ENCODE measurements at places on chromosomes 12 and 14.
A peak's percentile ranks its signal among the peaks of the same experiment; 100 is the strongest.

- no peak for DNase-seq
Measured at GRCh38 chr14:26427097-26427496, 170.7 kb downstream of the NOVA1 start.

- DNase-seq = no peak
Measured at GRCh38 chr14:21032326-21033132, 2.1 kb downstream of the RNASE13 start.

DNA sequence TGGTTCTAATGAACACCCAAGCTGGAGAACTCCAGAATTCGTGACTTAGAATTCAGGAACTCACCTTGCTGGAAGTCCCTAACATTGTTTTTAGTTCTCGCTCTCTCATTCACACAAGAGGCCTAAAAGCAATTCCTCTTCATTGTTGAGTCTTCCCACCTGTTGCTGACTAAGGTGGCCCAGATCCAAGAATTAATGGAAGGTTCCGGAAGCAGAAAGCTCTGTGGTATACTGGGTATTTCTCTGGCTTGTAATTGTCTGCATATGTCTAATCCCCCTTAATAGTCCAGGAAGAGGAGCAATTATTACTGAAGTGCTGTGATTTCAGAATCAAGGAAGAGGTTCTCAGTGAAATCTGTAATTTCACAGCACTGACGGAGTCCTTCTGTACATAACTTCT, 31.4 kb downstream of the TMEM233 start:
- no peak for DNase-seq

DNA sequence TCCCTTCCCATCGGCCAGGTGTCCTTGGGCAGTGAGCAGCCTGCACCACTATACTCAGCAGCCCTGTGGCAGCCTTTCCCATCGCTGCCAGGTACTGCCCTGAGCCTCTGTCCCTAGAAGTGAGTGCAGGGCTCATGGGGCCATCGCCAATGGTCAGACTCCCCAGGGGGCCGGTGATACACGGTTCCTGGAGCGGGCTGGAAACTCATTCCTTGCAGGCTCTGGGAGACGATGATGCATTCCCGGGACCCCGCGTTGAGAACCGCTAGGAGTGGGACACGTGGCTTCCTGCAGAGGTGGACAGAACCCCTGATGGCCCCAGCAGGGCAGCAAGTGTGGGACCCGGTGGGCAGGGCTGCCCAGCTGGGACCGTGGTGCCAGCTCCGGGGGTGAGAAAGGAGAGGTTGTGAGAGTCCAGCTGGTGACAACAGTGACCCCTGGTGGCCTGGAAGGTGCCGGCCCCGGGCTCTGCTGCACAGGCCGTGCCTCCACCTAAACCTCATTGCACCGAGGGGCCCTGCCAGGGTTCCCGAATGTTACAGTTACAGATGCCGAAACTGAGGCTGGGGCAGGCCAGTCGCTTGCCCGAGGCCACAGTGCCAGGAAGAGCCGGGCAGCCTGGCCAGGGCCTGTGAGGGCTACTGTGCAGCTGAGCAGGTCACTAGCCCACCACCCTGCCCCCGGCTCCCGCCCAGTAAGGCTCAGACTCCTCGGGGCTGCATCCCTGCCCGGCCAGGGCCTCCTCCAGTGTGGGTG, 33.8 kb downstream of the FBRSL1 start:
- peak; percentile 69 for DNase-seq

GRCh38 chr12:20339060-20339459, 29.3 kb upstream of the PDE3A start:
- DNase-seq = no peak

- no peak for DNase-seq
Measured at GRCh38 chr14:52124791-52125684, 56.2 kb upstream of the NID2 start.

DNA sequence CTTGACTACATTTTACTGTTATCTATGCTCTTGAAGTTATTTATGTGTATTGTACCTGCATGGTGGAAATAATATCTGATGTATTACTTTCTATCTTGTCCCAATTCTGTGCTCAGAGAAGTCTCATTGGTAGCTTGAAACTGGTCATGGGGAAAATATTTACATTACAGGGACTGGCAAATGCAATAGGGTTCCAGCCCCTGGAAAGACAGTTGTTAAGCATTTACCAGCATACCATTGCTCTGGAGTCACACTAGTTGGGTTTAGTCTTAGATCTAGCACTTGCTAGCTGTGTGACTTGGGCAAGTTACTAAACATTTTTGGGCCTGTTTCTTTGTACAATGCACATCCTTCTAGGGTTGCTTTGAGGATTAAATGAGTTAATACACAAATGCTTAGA, 86.3 kb upstream of the NRXN3 start:
- no peak for DNase-seq

GRCh38 chr12:100699209-100699608, 95.4 kb upstream of the ANO4 start:
- DNase-seq = no peak

- no peak for DNase-seq
Measured at GRCh38 chr12:69055280-69055679, 122.3 kb upstream of the CPM start.

DNA sequence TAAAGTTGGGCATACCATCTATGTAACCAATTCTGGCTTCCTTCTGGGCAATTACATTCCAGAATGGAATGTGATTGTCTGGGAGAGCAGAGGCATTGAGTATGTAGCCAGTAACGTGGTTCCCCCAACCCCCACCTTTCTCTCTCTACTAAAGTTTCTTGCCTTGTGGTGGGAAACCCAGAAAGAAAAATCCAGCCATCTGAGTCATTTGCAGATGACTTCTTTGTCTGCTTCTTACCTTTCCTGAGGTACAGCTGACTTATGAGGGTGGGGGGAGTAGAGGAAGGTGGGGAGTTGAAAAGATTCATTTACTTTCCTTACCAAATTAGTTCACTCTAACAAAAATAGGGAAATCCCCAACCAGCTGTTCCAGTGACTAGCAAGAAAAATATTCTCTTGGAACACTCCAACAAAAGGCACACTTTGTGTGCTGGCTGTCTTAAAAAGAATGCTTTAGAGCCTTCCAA, 112.1 kb upstream of the FRMD6 start:
- DNase-seq = no peak

GRCh38 chr12:109542014-109542413, 31.3 kb downstream of the MMAB start:
- no peak for DNase-seq

- peak; percentile 62 for DNase-seq
Measured at GRCh38 chr14:53109105-53110041, 43.8 kb downstream of the DDHD1 start.

GRCh38 chr12:77131977-77132490, 66.7 kb upstream of the E2F7 start:
- DNase-seq = no peak

GRCh38 chr12:34379142-34379541, 356.8 kb downstream of the ALG10 start:
- no peak for DNase-seq

GRCh38 chr12:68932128-68932960, 627 bp downstream of the CPM start:
- DNase-seq = no peak
